Mammary microvascular endothelial cell (primary cell): ENCODE measurements at places on chromosomes 13 and 19. TPM values are rescaled to one million over a fixed set of nuclear protein-coding genes. Genes with fewer than 3 reads are reported as not detected.

Gene C19orf18
- total RNA-seq = 0.13 TPM in 1 of 2 replicates, not detected in the other

Gene MAP3K10
- 4.3 and 7.0 TPM in 2 replicates for total RNA-seq

Gene ZNF616
- 4.4 and 4.7 TPM in 2 replicates for total RNA-seq

Gene DPF1
- total RNA-seq = 0.93 and 3.1 TPM in 2 replicates

Gene MBD3L2
- not detected in 2 replicates for total RNA-seq

Gene MED16
- total RNA-seq = 50.0 and 62.7 TPM in 2 replicates

Gene TECR
- total RNA-seq = 51.2 and 56.9 TPM in 2 replicates

Gene LILRB5
- total RNA-seq = not detected in 2 replicates

Gene CGB8
- total RNA-seq = not detected in 2 replicates

Gene ZNF569
- total RNA-seq = 2.5 and 3.6 TPM in 2 replicates

Gene FPR3
- total RNA-seq = not detected in 2 replicates

Gene ZNF813
- 1.9 and 3.8 TPM in 2 replicates for total RNA-seq

Gene SLC15A1
- total RNA-seq = 0.05 TPM in 1 of 2 replicates, not detected in the other

Gene SMARCA4
- total RNA-seq = 90.7 and 102 TPM in 2 replicates

Gene WTIP
- 14.9 and 28.2 TPM in 2 replicates for total RNA-seq

Gene AKAP11
- 9.9 and 10.4 TPM in 2 replicates for total RNA-seq

Gene IRGC
- not detected in 2 replicates for total RNA-seq

Gene ZNF568
- total RNA-seq = 1.3 and 3.0 TPM in 2 replicates

Gene ZNF878
- total RNA-seq = 0.59 and 0.80 TPM in 2 replicates

Gene ERFL
- total RNA-seq = not detected in 2 replicates

Gene DLEU7
- total RNA-seq = not detected in 2 replicates

Gene ZSWIM4
- 6.9 and 9.0 TPM in 2 replicates for total RNA-seq

Gene METTL21C
- total RNA-seq = not detected in 2 replicates

Gene ZNF208
- total RNA-seq = 0.07 and 0.25 TPM in 2 replicates

Gene SYNGR4
- total RNA-seq = not detected in 2 replicates

Gene USHBP1
- 16.5 and 23.6 TPM in 2 replicates for total RNA-seq

Gene FAM83E
- 0.33 TPM in 1 of 2 replicates, not detected in the other for total RNA-seq

Gene KLK2
- total RNA-seq = not detected in 2 replicates

Gene SEMA6B
- total RNA-seq = 176 and 187 TPM in 2 replicates

Gene ZNF284
- total RNA-seq = 0.73 and 0.98 TPM in 2 replicates

Gene IGFL2
- total RNA-seq = not detected in 2 replicates

Gene ZNF433
- total RNA-seq = 1.4 and 2.7 TPM in 2 replicates

Gene KANK3
- total RNA-seq = 33.0 and 40.5 TPM in 2 replicates

Gene NR2F6
- 55.6 and 56.3 TPM in 2 replicates for total RNA-seq

Gene RASGRP4
- not detected in 2 replicates for total RNA-seq

Gene TMC4
- not detected in 2 replicates for total RNA-seq

Gene NLRP13
- total RNA-seq = not detected in 2 replicates

Gene RFXAP
- 2.0 and 2.6 TPM in 2 replicates for total RNA-seq

Gene SYT3
- not detected in 2 replicates for total RNA-seq

Gene FREM2
- not detected in 2 replicates for total RNA-seq

Gene LHB
- not detected in 2 replicates for total RNA-seq
